Progenitor cell of endocrine pancreas (in vitro differentiated cells): ENCODE measurements at places on chromosomes 7 and 10. TPM values are rescaled to one million over a fixed set of nuclear protein-coding genes. Genes with fewer than 3 reads are reported as not detected.

CROT gene
- 18.1 and 20.9 TPM in 2 replicates for total RNA-seq

NUDCD3 gene
- 86.2 and 89.0 TPM in 2 replicates for total RNA-seq

OR9A2 gene
- total RNA-seq, result not detected in 2 replicates

C7orf33 gene
- not detected in 2 replicates for total RNA-seq

LRIT1 gene
- total RNA-seq, result not detected in 2 replicates

ERV3-1 gene
- total RNA-seq, result 69.0 and 77.2 TPM in 2 replicates

UBN2 gene
- 45.2 and 51.5 TPM in 2 replicates for total RNA-seq

GRCh38 chr7:7740037-7740355 lies 21.6 kb upstream of the RPA3 start:
- H3K36me3 ChIP-seq, result no peaks in the 10 kb centered on the region
- DNase-seq, result no peak
- no peaks in the 10 kb centered on the region for H3K27me3 ChIP-seq
- no peak overlapping the region for H3K27ac ChIP-seq
- H3K4me3 ChIP-seq, result no peak overlapping the region

GRCh38 chr7:21142081-21142480 lies 285.8 kb upstream of the SP4 start:
- no peaks in the 10 kb centered on the region for H3K36me3 ChIP-seq
- DNase-seq, result no peak
- no peak overlapping the region for H3K4me3 ChIP-seq
- no peak overlapping the region for H3K27ac ChIP-seq
- H3K4me1 ChIP-seq, result peaks cover 2% of the 10 kb centered on the region

DNA sequence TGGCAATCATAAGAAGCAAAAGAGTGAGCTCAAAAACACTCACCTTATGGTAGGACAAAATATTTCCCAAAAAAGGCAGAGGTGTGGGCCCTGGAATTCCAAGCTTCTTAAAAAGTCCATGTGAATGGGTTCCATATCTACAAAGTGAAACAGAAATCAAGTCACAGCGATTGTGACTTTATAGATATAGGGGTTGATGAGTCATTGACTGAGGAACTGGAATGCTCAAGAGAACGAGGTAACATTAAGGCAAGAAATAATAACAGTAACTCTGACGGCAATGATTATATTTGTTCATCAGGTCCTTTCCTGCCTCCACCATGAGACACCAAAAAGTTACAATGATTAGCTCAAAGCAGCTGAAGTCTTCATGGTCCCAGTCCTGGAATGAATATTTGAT lies 4.0 kb downstream of the CYP3A4 start:
- H3K4me3 ChIP-seq, result no peak overlapping the region
- DNase-seq, result no peak
- H3K27me3 ChIP-seq, result peaks cover 2% of the 10 kb centered on the region
- no peak overlapping the region for H3K27ac ChIP-seq

GRCh38 chr7:123538189-123538714 lies 3.9 kb upstream of the IQUB start:
- H3K36me3 ChIP-seq, result no peaks in the 10 kb centered on the region
- peaks cover 7% of the 10 kb centered on the region for H3K4me1 ChIP-seq
- H3K27me3 ChIP-seq, result no peaks in the 10 kb centered on the region

- H3K36me3 ChIP-seq, result no peaks in the 10 kb centered on the region
- no peak for DNase-seq
- H3K27ac ChIP-seq, result no peak overlapping the region
- peaks cover 3% of the 10 kb centered on the region for H3K27me3 ChIP-seq
- no peaks in the 10 kb centered on the region for H3K4me1 ChIP-seq
- H3K4me3 ChIP-seq, result no peak overlapping the region
Measured at GRCh38 chr10:47190301-47190700, 109.7 kb upstream of the GDF10 start.

- H3K4me1 ChIP-seq, result peaks cover 4% of the 10 kb centered on the region
- H3K36me3 ChIP-seq, result peaks cover 10% of the 10 kb centered on the region
- H3K4me3 ChIP-seq, result no peak overlapping the region
- no peak for DNase-seq
- no peaks in the 10 kb centered on the region for H3K27me3 ChIP-seq
- H3K27ac ChIP-seq, result no peak overlapping the region
Measured at GRCh38 chr10:127125331-127125730, 71.1 kb downstream of the INSYN2A start.

GRCh38 chr10:17709492-17709891 lies 42.5 kb upstream of the TMEM236 start:
- no peaks in the 10 kb centered on the region for H3K4me1 ChIP-seq
- no peak overlapping the region for H3K27ac ChIP-seq
- no peaks in the 10 kb centered on the region for H3K27me3 ChIP-seq
- no peak overlapping the region for H3K4me3 ChIP-seq
- peaks cover 20% of the 10 kb centered on the region for H3K36me3 ChIP-seq

GRCh38 chr7:24402655-24403054 lies 118.7 kb downstream of the NPY start:
- no peak overlapping the region for H3K27ac ChIP-seq
- H3K36me3 ChIP-seq, result no peaks in the 10 kb centered on the region
- H3K4me1 ChIP-seq, result peaks cover 9% of the 10 kb centered on the region
- DNase-seq, result no peak

DNA sequence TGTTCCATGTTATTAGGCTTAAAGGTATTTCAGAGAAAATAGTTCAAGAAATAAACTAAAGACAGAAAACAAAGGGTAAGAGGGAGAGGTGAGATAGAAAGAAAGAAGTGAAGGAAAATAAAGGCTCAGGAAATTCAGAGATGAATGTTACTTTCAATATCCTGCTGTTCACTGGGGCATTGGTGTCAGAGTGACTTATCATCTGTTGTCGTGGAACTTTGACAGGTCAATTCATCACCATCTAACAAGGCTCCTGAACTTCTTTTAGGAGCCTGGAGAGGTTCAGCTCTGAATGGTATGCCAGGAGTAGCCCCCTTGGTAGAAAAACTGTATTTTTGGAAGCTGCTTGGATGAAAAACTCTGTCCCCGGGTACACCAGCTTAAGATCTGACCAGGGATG lies 100.1 kb downstream of the KLF6 start:
- H3K36me3 ChIP-seq, result no peaks in the 10 kb centered on the region
- H3K27ac ChIP-seq, result no peak overlapping the region
- H3K4me3 ChIP-seq, result no peak overlapping the region
- H3K4me1 ChIP-seq, result peaks cover 11% of the 10 kb centered on the region

DNA sequence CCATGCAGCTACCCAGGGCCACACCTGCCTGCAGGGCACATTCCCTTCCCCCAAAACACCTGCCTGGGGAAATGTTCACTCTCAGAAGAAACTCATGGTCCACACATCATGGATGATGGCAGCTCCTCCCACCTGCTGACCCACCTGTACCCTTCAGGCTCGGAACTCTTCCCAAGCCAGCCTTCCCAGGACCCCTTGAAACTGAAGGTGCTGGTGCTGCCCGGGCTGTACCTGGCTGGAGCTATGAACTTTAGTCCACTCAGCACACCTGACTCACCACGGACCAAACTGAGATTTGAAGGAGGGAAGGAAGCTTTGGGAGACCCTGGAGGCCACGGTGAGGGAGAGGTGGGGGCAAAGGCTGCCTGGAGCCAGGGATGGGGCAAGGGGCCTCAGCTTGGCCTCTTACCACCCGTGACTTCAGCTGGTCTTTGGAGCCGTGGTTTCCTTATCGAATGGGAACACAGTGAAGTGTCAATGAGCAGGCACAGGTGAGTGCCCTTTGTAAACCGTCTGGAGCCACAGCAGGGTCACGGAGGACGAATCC lies 30.1 kb upstream of the INPP5A start:
- H3K36me3 ChIP-seq, result no peaks in the 10 kb centered on the region
- no peak for DNase-seq
- H3K27ac ChIP-seq, result no peak overlapping the region
- H3K27me3 ChIP-seq, result peaks cover 2% of the 10 kb centered on the region
- no peak overlapping the region for H3K4me3 ChIP-seq

GRCh38 chr7:89064831-89065230 lies 269.3 kb upstream of the TEX47 start:
- H3K36me3 ChIP-seq, result no peaks in the 10 kb centered on the region
- no peak for DNase-seq
- no peaks in the 10 kb centered on the region for H3K4me1 ChIP-seq
- no peak overlapping the region for H3K4me3 ChIP-seq

GRCh38 chr10:86261470-86261869 lies 105.1 kb downstream of the GRID1 start:
- no peaks in the 10 kb centered on the region for H3K36me3 ChIP-seq
- no peak overlapping the region for H3K27ac ChIP-seq
- no peaks in the 10 kb centered on the region for H3K4me1 ChIP-seq

- no peaks in the 10 kb centered on the region for H3K27me3 ChIP-seq
- H3K4me1 ChIP-seq, result no peaks in the 10 kb centered on the region
- no peak for DNase-seq
- H3K4me3 ChIP-seq, result no peak overlapping the region
Measured at GRCh38 chr7:108181073-108181985, 51.2 kb upstream of the LAMB4 start.

- H3K4me3 ChIP-seq, result no peak overlapping the region
- no peaks in the 10 kb centered on the region for H3K4me1 ChIP-seq
- DNase-seq, result no peak
- H3K27me3 ChIP-seq, result no peaks in the 10 kb centered on the region
Measured at GRCh38 chr7:8105449-8106095, 137.0 kb downstream of the GLCCI1 start.

GRCh38 chr7:36775676-36776075 lies 51.4 kb upstream of the AOAH start:
- H3K27ac ChIP-seq, result no peak overlapping the region
- H3K27me3 ChIP-seq, result no peaks in the 10 kb centered on the region
- peaks cover 3% of the 10 kb centered on the region for H3K36me3 ChIP-seq
- no peak for DNase-seq

- H3K27me3 ChIP-seq, result peaks cover 23% of the 10 kb centered on the region
- no peak overlapping the region for H3K4me3 ChIP-seq
- no peak overlapping the region for H3K27ac ChIP-seq
- DNase-seq, result no peak
Measured at GRCh38 chr10:105699504-105699903, 1058.4 kb downstream of the SORCS3 start.

GRCh38 chr7:29345590-29345989 lies 151.0 kb downstream of the CHN2 start:
- H3K27me3 ChIP-seq, result no peaks in the 10 kb centered on the region
- H3K36me3 ChIP-seq, result no peaks in the 10 kb centered on the region
- DNase-seq, result no peak
- no peak overlapping the region for H3K4me3 ChIP-seq

DNA sequence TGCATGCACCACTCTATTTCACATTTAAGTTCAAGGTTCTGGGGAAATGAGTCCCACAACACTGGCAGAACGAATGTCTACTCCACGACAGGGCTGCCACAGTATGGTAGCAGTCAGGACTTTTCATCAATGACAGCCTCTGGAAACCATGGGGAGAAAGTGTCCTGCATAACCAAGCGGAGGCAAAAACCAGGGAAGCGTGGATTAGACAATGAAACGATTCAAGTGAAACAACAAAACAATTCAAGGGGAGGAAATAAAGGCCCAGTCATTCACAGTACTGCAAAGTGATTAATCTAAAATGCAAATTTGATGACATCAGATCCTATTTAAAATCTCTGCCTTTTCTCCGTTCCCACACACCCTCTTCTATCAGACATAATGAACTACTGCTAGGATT lies 168.2 kb downstream of the DPY19L1 start:
- H3K27me3 ChIP-seq, result no peaks in the 10 kb centered on the region

- H3K4me3 ChIP-seq, result no peak overlapping the region
- no peak overlapping the region for H3K27ac ChIP-seq
- H3K27me3 ChIP-seq, result peaks cover 63% of the 10 kb centered on the region
- no peaks in the 10 kb centered on the region for H3K4me1 ChIP-seq
- DNase-seq, result no peak
Measured at GRCh38 chr7:157474685-157475084, 137.9 kb downstream of the DNAJB6 start.

DNA sequence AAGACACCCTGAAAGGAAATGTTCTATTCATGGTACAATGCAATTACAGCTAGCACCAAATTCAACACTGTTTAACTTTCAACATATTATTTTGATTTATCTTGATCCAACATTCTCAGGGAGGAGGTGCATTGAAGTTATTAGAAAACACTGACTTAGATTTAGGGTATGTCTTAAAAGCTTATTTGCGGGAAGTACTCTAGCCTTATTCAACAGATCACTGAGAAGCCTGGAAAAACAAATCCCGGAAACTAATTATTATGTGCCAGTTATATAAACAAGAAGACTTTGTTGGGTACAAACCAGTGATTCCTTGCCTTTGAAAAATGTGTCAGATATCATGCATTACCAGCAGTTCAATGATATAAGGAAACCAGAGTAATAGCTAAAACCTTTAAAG lies 160.1 kb downstream of the CFTR start:
- H3K4me3 ChIP-seq, result no peak overlapping the region
- peaks cover 7% of the 10 kb centered on the region for H3K27me3 ChIP-seq
- DNase-seq, result no peak
- H3K27ac ChIP-seq, result no peak overlapping the region
- H3K4me1 ChIP-seq, result peaks cover 1% of the 10 kb centered on the region
- no peaks in the 10 kb centered on the region for H3K36me3 ChIP-seq

DNA sequence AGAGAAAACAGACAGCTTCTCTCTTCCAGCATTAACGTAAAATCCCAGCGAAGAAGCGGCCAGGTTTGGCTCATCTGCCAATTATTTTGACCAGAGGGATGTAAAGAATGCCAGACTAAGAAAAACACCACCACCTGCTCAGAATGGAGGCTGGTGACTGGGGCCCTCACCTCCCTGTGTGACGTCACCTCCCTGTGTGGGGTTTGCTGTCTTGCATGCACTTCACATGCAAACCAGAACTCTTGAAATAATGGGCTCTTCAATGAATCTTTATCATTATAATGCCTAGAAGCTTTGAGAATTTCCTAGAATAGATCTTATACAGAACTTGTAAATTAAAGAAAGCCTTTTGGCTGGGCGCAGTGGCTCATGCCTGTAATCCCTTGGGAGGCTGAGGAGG lies 101.8 kb upstream of the WAC start:
- no peak overlapping the region for H3K4me3 ChIP-seq
- peaks cover 4% of the 10 kb centered on the region for H3K27me3 ChIP-seq
- H3K36me3 ChIP-seq, result no peaks in the 10 kb centered on the region
- no peak for DNase-seq

DNA sequence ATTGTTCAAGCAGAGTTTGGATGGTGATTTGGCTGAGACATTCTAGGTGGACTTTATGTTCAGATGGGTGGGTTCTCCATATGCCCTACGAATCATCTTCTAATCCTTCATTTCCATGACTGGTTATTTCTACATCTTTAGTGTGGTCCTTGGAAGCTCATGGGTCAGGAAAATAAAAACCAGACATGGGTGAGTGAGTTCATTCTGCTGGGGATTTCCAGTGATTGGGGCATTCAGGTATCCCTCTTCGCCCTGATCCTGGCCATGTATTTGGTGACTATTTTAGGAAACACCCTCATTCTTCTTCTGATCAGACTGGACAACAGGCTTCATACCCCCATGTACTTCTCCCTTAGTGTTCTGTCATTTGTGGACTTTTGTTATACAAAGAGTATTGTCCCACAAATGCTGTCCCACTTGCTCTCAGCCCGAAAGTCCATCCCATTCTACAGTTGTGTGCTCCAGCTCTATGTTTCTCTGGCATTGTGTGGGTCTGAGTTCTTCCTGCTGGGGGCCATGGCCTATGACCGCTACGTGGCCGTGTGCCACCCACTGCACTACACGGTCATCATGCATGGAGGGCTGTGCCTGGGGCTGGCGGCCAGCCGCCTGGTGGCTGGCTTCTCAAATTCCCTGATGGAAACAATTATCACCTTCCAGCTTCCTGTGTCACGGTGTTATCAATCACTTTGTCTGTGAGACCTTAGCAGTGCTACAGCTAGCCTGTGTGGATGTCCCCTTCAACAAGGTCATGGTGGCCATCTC lies 19.2 kb upstream of the OR6B1 start:
- no peaks in the 10 kb centered on the region for H3K27me3 ChIP-seq
- no peak overlapping the region for H3K27ac ChIP-seq
- H3K4me3 ChIP-seq, result no peak overlapping the region
- no peak for DNase-seq
- H3K4me1 ChIP-seq, result no peaks in the 10 kb centered on the region
- H3K36me3 ChIP-seq, result no peaks in the 10 kb centered on the region
